ENCODE measurements at places on chromosomes 1 and 21.
A peak's percentile ranks its signal among the peaks of the same experiment; 100 is the strongest.

- no peak for DNase-seq
Measured at GRCh38 chr1:221053889-221054288, 174.6 kb downstream of the HLX start.

DNA sequence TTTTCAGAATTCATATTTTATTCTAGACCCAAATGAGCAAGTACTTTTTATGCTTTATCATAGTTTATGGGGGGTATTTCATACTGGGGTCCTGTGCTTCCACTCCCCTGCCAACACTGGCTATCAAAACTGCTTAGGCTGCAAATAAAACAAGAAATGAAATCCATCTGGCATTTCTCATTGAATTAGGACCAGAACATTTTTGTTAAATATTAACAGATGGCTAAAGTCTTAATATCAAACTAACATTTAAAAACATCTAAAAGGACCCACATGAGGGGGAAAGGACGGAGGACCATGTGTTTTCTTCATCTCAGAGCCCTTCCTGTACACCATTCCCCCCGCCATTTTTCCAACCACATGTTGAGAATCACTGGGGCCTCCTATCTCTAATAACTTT is 167.5 kb upstream of the C1orf105 start:
- DNase-seq = no peak

DNA sequence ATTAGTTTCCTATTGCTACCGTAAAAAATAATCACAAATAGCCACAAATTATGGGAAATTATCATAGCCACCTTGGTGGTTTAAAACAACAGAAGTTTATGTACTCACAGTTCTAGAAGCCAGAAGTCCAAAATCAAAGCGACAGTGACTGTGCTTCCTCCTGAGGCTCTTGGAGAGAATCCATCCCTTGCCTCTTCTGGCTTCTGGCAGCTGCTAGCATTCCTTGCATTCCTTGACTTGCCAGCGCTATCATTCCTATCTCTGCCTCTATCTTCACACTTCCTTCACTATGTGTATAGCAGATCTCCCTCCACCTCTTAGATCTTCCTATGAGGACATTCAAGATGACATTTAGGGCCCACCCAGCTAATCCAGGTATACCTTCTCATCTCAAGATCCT is 180.1 kb upstream of the USP25 start:
- DNase-seq = no peak

DNA sequence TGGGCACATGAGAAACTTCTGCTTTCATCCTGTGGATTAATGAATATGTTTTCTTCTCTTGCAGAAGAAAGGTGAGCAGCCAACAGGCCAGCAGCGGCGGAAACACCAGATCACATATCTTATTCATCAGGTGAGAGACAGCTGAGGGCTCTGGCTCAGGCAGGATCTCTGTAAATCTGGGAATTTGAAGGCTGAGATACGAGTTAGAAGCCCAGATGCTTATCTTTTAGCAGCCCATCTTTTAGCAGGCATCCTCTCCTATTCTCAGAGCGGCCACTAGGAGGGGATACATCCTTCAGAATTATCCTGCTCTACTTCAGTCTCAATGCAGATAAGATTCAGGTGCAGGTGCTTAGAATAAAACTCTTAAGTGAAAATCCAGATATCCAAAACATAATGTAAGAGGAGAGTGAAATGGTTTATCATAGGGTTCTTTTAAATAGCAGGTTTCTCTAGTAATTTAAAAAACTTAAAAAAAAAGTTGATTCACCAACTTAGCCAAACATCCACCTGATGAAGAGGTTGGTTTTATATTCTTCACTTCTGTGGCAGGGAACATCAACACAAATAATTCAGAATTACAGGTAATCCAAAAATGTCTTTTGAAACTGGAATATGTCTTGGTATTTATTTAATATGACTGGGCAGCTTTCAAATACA is 19.3 kb downstream of the SH2D2A start:
- no peak for DNase-seq

- DNase-seq = peak; percentile 15
Measured at GRCh38 chr1:197776351-197777105, 1.2 kb upstream of the DENND1B start.

DNA sequence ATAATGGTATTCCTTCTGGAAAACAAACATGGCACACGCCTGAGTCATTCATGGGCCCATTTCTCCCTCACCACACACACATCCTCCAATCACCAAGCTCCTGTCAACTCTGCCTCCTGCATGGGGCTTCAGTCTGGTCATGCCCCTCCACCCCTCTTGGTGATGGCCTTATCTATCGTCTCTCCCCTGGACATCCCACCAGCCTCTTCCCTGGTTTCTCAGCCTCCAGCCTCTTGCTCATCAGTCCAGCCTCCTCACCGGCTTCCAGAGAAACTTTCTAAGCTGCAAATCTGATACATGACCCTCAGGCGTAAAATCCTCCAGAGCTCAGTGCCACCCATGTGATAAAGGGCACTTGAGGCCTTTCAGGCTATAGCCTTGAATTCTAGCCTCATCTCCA is 243.9 kb downstream of the FOXD2 start:
- no peak for DNase-seq

Measured in activated T-helper 1 cell treated with anti-CD3 and anti-CD28 coated beads, Interleukin-2, amount 50 U/mL, for 16 hours (primary cell).